ENCODE measurements at places on chromosomes 11 and 22. TPM values are rescaled to one million over a fixed set of nuclear protein-coding genes. Genes with fewer than 3 reads are reported as not detected.

Gene SCGB1A1
- total RNA-seq = not detected

Gene OR8G5
- not detected for total RNA-seq

Gene MAPK1
- total RNA-seq = 37.5 TPM

Gene DRD4
- total RNA-seq = not detected

Gene HMBS
- 19.7 TPM for total RNA-seq

Gene MMP13
- not detected for total RNA-seq

Gene RAB1B
- 93.9 TPM for total RNA-seq

Gene NNMT
- total RNA-seq = 1,634 TPM

Gene OR52A5
- total RNA-seq = not detected

Gene RIMBP3B
- total RNA-seq = 0.09 TPM

Gene CCDC89
- total RNA-seq = 4.7 TPM

Gene PDE3B
- 0.34 TPM for total RNA-seq

Gene FOLR2
- total RNA-seq = not detected

Gene ANKK1
- not detected for total RNA-seq

Gene CACNA1I
- total RNA-seq = not detected

Gene TTC28
- total RNA-seq = 23.0 TPM

Gene OR4A16
- not detected for total RNA-seq

Gene CELSR1
- 1.1 TPM for total RNA-seq

Gene MUC5B
- not detected for total RNA-seq

Gene CARD18
- total RNA-seq = not detected

Gene MACROD1
- 39.9 TPM for total RNA-seq

Gene ZNF195
- 11.9 TPM for total RNA-seq

Gene OR52N4
- total RNA-seq = not detected

Gene RAG1
- total RNA-seq = 0.12 TPM

Gene SLC6A5
- total RNA-seq = not detected

Gene KRTAP5-2
- not detected for total RNA-seq

Gene MICALL1
- total RNA-seq = 31.7 TPM

Gene MFNG
- not detected for total RNA-seq

Gene ZNRF3
- total RNA-seq = 3.6 TPM

Gene C22orf31
- not detected for total RNA-seq

Gene KIF18A
- 0.17 TPM for total RNA-seq

Gene MMP3
- total RNA-seq = not detected

Gene BTBD18
- total RNA-seq = not detected

Gene FJX1
- total RNA-seq = 44.0 TPM

Gene SCGB1C1
- total RNA-seq = not detected

Gene FBXO3
- total RNA-seq = 15.3 TPM

Gene HEPN1
- total RNA-seq = not detected

Data from pericardium fibroblast (primary cell).